ENCODE measurements at places on chromosomes 5 and 9. TPM values are rescaled to one million over a fixed set of nuclear protein-coding genes. Genes with fewer than 3 reads are reported as not detected.

Gene PCDHGB3
- total RNA-seq = 8.8 TPM

Gene HNRNPH1
- 737 TPM for total RNA-seq

Gene SLC6A18
- not detected for total RNA-seq

Gene SV2C
- 30.8 TPM for total RNA-seq

Gene ORM2
- not detected for total RNA-seq

Gene PCDHB8
- total RNA-seq = not detected
